ENCODE measurements at places on chromosomes 12 and 14.

DNA sequence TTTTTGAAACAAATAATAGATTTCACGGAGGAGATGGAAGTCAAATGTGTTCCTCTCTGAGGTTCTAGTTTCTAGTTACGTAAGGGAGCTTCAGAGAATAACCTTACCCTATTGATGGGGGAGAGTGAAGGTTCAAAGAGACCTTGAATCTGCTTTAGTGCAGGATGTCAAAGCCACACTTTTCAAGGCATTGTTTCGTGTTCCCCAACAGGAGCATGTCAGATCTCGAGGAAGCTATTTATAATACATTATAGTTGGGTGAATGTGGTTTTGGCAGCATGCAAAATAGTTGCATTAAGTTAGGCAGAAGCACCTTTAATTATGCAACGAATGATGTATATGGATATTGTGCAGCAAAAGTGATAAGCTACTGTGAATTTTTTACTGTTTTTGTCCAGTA, 614.9 kb downstream of the SLC16A7 start:
- DNase-seq, result no peak

DNA sequence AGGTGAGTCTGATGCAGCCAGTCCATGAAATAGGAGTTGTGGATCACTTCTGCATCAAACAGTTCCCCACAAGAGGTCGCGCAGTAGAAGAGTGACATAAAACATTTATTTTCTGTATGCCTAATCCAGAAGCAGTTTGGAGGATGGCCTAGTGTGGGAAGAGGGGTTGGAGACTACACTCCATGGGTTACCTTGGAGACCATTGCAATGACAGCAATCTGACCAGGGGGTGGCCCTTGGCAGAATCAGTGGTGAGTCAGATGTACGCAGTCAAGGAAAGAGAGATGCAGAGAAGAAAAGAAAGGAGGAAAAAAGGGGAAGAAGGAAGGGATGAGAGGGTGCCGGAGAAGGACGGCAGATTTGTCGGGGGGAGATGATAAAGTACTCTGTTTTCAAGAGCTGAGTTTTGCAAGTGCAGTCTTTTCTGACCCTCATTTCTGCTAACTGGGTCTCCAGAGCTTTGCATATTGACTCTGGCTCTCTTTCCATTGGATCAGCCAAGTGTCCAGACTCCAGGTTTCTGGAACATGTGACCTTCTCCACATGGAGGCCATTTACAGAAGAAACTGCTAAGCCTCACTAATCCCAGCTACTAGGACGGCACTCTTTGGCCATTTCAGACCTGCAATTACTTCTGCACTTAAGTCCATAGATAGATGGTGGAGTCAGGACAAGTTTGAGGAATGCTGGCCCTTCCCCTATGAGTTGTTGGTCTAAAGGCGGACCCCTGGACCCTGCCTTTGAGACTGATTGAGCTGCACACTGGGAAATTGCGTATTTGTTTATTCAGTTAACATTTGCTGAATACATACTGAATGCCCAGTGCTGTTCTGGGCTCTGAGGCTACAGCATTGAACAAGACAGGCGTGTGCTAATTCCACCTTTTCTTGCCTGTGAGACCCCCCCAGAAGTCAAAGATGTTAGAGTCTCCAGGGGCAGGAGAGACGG, 424.2 kb downstream of the BCL11B start:
- DNase-seq, result no peak

DNA sequence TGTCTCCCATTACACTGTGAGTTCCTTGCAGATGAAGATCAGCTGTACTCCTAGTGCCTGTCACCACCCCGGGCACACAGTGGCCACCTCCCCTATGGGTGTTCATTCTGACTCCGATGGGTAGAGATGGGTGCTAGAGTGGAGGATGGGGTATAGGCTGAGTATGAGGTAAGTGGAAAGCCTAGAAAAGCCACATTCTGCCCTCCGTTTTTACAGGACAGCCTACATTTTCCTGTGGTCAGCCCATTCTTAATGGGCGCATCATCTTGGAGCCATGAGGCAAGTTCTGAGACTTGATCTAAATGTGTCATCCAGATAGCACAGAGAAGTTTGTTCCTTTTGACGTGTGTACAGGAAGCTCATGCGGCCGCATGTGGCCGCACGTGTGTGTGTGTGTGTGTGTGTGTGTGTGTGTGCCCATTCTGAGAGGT, 166.7 kb upstream of the HIF1A start:
- no peak for DNase-seq

DNA sequence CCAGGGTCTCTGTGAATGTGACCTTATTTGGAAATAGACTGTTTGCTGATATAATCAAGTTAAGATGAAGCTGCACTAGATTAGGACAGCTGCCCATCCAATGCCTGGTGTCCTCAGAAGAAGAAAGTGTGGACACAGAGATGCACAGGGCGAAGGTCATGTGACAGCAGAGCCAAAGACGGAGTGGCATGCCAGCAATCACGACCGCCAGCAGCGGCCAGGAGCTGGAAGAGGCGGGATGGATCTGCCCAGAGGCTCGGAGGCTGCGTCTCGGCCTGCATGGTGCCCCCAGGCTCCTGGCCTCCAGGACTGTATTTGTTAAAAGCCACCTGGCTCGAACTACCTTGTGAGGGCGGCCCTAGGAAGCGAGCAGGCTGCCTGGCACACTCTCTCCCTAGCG, 76.5 kb downstream of the RFLNA start:
- DNase-seq, result no peak

DNA sequence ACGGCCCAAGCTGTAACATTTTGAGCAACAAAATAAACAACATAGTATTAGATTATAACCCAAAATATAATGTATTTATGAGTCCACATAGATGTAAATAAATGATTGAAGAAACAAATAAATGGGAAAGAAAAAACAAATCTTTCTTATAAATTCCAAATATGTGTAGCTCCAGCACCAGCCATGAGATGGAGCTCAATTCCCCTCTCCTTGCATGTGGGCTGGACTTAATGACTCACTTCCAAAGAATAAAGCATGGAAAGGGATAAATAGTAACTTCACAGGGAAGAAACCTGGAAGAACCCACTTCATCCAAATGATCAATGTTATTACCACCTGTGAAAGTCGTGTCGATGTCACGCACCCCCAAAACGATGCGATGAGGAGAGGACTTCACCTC, 158.8 kb downstream of the RPAP3 start:
- DNase-seq, result no peak

DNA sequence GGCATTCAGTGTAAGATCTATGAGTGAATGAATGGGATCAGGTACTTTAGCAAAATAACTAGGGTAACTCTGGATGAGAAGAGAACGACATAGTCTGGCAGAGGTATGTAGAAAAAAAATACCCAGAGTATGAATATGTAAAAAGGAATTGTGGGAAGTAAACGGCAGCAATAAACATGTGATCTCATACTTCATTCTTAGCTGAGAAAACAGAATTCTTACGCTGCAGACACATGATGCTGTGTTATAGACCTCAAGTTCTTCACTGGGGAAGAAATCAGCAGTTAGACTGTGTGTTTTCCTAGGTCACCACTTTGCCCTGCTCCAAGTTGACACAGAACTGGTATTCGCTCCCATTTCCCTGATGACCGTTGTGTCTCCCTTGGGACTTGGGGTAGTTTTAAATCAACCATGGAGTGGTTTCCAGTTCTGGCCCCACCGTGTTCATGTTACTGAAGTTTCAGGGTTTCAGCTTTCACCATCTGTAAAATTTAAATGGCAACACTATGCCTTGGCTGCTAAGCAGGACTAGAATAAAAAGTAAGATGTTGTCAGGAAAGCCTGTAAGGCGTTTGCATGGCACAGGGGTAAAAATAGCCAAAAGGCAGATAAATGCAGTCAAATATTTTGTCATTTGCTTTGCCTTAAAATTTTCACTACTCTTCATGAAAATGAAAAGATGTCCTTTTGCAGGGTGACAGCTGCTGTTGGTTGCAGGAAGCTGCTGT, 223.7 kb downstream of the PELI2 start:
- no peak for DNase-seq

- no peak for DNase-seq
Observed at GRCh38 chr14:105536691-105537579, 10.6 kb downstream of the TMEM121 start.

GRCh38 chr12:64070454-64070853, 151.6 kb downstream of the KICS2 start:
- DNase-seq, result no peak

DNA sequence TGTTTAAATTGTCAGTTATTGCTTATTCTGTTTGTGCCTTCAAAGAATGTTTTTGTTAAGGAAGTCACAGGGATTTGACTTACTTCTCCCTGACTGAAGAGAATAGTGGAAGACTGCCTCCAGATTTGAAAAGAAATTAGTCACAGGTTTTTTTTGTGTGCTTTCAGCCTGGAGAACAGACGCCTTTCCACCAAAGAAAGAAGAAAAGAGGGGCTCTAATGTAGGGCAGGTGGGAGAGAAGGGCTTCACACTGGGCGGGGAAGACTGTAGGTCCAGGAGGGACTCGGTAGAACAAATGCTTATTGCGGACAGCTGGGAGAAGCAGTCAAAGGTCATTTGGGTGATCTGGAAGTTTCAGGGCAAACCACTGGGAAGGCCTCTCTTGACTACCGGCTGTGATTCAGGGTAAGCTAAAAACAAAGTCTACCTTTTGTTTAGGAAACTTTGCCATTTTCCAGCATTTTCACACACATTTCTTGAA, 76.8 kb downstream of the SAMD4A start:
- no peak for DNase-seq

- no peak for DNase-seq
Observed at GRCh38 chr14:59371771-59372170, 93.4 kb downstream of the GPR135 start.

DNA sequence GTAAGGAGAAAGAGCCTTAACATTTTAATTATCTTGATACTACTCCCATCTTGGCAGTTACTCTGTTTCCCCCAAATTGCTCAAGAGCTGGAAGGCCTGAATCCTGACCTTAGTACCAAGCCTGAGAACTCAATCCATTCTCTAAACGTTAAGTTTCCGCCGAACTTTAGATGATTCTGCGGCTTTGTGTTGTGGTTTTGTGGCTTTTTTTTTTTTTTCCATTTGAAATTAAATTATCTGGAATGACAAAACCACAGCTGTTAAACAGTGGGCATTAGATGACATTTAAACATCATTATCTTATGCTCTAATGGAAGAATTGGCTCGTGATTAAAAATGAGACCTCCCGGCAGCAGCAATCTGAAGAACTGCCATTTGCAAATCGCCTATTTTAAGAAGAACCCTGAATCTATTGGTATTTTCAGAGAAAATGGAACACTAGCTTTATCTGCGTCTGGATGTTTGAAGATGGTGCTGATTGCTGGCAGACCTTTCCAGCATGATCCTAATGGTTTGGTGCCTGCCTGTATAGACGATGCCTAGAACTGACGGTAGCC, 38.4 kb downstream of the TMEM132C start:
- DNase-seq, result no peak

DNA sequence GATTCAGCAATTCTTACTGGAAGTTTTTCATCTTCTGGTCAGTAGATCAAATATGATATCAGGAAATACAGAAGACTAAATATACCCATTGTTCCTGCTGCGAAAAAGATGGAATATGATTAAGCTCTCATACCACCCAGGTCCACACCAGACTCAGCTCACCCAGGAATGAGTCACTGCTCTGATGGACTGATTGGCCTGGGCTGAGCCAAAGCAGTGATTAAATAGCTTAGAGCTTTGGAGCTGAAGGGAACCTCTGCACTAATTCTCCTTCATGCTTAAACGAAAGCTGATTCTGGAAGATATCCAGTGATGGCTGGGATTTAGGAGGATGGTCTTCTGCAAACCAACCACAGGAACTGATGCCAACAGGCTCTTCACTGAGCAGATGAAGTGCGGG, 62.0 kb upstream of the SYT1 start:
- peak; percentile 62 for DNase-seq
